Smooth muscle cell of bladder (primary cell): ENCODE measurements at places on chromosomes 4 and X. TPM values are rescaled to one million over a fixed set of nuclear protein-coding genes. Genes with fewer than 3 reads are reported as not detected.

GASK1B gene
- 78.9 and 168 TPM in 2 replicates for total RNA-seq

IL2 gene
- total RNA-seq: not detected in 2 replicates

ERCC6L gene
- 0.28 TPM in 2 replicates for total RNA-seq

AMER1 gene
- 1.00 and 1.5 TPM in 2 replicates for total RNA-seq

TNIP3 gene
- under 0.01 and 0.28 TPM in 2 replicates for total RNA-seq

ARHGEF38 gene
- total RNA-seq: not detected in 2 replicates

UGT2B17 gene
- total RNA-seq: not detected in 2 replicates

SPANXA2 gene
- total RNA-seq: 0.28 TPM in 1 of 2 replicates, not detected in the other

NSG1 gene
- total RNA-seq: 2.4 and 19.9 TPM in 2 replicates

SMIM31 gene
- not detected in 2 replicates for total RNA-seq

ACE2 gene
- total RNA-seq: under 0.01 and 0.09 TPM in 2 replicates

NXF2B gene
- total RNA-seq: not detected in 2 replicates

PCDH10 gene
- total RNA-seq: 0.28 and 1.8 TPM in 2 replicates

PNCK gene
- total RNA-seq: 0.14 and 0.74 TPM in 2 replicates

SGMS2 gene
- total RNA-seq: 67.0 and 104 TPM in 2 replicates

NKX3-2 gene
- total RNA-seq: under 0.01 TPM in 1 of 2 replicates, not detected in the other

SPANXB1 gene
- total RNA-seq: not detected in 2 replicates

SPANXC gene
- not detected in 2 replicates for total RNA-seq

SLC6A14 gene
- under 0.01 TPM in 1 of 2 replicates, not detected in the other for total RNA-seq

CACNA1F gene
- not detected in 2 replicates for total RNA-seq

LINC00632 gene
- total RNA-seq: 5.4 and 6.2 TPM in 2 replicates

F8A1 gene
- total RNA-seq: 1.1 and 1.3 TPM in 2 replicates

VGLL1 gene
- total RNA-seq: not detected in 2 replicates

BEX1 gene
- total RNA-seq: 0.92 and 2.8 TPM in 2 replicates

ADRA2C gene
- 0.14 and 0.37 TPM in 2 replicates for total RNA-seq

SOWAHB gene
- not detected in 2 replicates for total RNA-seq

PAGE2B gene
- 0.28 TPM in 1 of 2 replicates, not detected in the other for total RNA-seq

HDX gene
- 3.5 and 5.7 TPM in 2 replicates for total RNA-seq

HTRA3 gene
- 5.8 and 10.4 TPM in 2 replicates for total RNA-seq

KCND1 gene
- 0.28 and 1.0 TPM in 2 replicates for total RNA-seq

SOD3 gene
- 12.2 and 19.9 TPM in 2 replicates for total RNA-seq

FRMD7 gene
- total RNA-seq: under 0.01 and 0.09 TPM in 2 replicates

FNIP2 gene
- total RNA-seq: 14.9 and 28.4 TPM in 2 replicates

MAGEB10 gene
- not detected in 2 replicates for total RNA-seq

ATOH1 gene
- not detected in 2 replicates for total RNA-seq

SMIM10L2A gene
- total RNA-seq: 0.28 and 0.83 TPM in 2 replicates

SLITRK4 gene
- total RNA-seq: under 0.01 and 0.46 TPM in 2 replicates

MAGEA4 gene
- not detected in 2 replicates for total RNA-seq

ATG4A gene
- total RNA-seq: 7.3 and 10.2 TPM in 2 replicates

GPR173 gene
- 1.6 and 1.7 TPM in 2 replicates for total RNA-seq

ARR3 gene
- not detected in 2 replicates for total RNA-seq

DDIT4L gene
- total RNA-seq: 4.6 and 5.9 TPM in 2 replicates

CASP6 gene
- 21.6 and 23.1 TPM in 2 replicates for total RNA-seq

CLGN gene
- 5.8 and 7.5 TPM in 2 replicates for total RNA-seq

GRIA3 gene
- 2.0 and 8.1 TPM in 2 replicates for total RNA-seq

KDR gene
- 0.28 and 1.6 TPM in 2 replicates for total RNA-seq

SSX1 gene
- 0.18 TPM in 1 of 2 replicates, not detected in the other for total RNA-seq

FTHL17 gene
- total RNA-seq: not detected in 2 replicates

DCTD gene
- 92.0 and 102 TPM in 2 replicates for total RNA-seq

PPARGC1A gene
- 0.37 and 0.43 TPM in 2 replicates for total RNA-seq

FHDC1 gene
- 0.18 and 0.28 TPM in 2 replicates for total RNA-seq

MSL3 gene
- total RNA-seq: 12.6 and 13.7 TPM in 2 replicates

MAGEA1 gene
- total RNA-seq: 0.14 TPM in 1 of 2 replicates, not detected in the other

ATXN3L gene
- not detected in 2 replicates for total RNA-seq

F8A3 gene
- total RNA-seq: 0.55 and 1.3 TPM in 2 replicates
